ENCODE measurements at places on chromosomes 13 and 19.
A peak's percentile ranks its signal among the peaks of the same experiment; 100 is the strongest.

GRCh38 chr13:91308299-91308698, 39.2 kb upstream of the MIR17HG start:
- no peak for DNase-seq

GRCh38 chr13:23610966-23611491, 40.8 kb downstream of the TNFRSF19 start:
- no peak for DNase-seq

GRCh38 chr19:17969096-17969792, 2.3 kb downstream of the KCNN1 start:
- DNase-seq = no peak

DNA sequence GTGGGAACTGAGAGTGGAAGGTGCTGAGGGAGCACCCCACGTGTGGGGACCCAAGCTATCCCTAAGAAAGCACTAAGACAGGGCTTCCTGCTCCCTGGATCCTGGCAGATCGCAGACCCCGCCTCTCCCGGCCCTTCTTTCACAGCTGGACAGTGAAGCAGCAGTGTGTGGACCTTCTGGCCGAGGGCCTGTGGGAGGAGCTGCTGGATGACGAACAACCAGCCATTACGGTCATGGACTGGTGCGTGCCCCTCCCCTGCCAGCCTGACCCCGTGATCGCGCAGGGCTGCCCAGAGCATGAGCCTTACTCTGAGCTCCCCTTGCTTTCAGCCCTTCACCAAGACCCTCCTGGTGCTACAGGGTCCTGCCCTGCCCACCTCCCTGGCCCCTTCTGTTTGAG, 2.3 kb downstream of the NCCRP1 start:
- no peak for DNase-seq

DNA sequence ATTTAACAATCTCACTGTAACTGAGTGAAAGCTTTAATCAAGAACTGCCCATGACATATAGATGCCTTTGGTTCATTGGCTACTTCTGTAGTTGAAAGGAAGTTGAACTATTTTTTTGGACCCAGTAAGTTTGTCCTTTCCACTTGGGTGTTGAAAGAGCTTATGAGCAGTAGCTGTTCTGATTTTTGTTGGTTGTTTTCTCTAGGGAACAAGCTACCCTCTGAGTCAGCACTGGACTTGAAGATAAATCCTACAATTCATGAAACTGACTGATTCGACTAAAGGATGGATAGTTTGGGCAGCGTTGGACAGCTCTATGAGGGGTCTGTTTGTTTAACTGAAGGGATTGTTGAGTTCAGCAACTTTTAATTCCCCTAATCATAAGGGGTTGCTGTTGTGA, 101.0 kb downstream of the PAN3 start:
- DNase-seq = no peak

DNA sequence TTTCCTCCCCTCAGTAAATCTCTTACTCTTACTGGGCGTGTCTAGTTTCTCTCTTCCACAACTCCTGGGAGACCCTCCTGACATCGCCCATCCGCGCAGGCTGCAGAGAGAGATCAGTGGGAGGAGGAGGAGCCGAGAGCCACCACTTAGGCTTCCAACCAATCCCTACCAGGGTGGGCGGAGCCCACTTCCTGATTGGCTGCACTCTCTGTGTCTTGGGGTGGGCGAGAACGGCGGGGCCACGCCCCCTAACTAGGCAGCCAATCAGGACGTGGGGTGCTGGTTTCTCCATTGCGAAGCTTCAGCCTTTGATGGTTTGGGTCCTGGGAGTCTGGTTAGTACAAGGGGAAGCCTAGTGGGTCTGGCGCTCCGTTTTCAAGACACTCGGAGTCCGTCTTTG, at the start of gene PMIS2:
Gene PMIS2, plus strand, starts transcription at position 326 of the 400 bp plus-strand sequence. CDS start 87 bp downstream, outside the sequence.
- no peak for DNase-seq

DNA sequence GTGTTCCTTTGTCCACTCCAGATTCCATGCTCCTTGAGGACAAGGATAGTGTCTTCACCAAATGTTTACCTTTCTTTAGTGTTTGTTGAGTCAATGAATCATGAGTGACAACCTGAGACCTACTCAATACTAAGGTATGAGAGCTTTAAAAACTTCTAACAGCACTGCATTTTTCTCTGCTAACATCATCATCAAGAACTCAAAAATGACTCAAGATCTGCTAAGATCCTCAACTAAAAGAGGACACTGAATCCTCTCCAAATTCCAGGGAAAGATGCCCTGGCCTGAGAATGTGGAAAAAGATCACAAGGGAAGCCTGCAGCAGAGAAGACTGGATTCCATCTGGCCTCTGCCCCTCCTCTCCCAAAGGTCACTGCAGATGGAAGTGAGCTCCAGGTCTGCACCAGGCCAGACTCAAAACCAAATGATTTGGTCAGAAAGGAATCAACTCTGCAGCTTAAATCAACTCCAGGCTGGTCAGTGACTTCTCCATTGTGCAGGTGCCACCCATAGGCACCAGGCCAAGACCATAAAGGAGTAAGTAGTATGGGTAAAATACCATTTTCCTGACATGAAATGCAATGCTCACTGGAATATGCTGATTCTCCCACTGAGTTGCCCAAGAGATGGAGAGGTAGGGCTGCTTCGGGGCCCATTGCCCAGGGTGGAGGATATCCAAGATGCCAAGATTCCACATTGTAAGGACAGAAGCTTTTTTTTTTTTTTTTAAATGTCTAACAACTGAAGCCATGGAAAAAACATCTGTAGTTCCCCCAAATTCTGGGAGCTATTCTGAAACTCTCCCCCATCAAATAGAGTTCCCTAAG, 89.5 kb upstream of the DOCK9 start:
- no peak for DNase-seq

DNA sequence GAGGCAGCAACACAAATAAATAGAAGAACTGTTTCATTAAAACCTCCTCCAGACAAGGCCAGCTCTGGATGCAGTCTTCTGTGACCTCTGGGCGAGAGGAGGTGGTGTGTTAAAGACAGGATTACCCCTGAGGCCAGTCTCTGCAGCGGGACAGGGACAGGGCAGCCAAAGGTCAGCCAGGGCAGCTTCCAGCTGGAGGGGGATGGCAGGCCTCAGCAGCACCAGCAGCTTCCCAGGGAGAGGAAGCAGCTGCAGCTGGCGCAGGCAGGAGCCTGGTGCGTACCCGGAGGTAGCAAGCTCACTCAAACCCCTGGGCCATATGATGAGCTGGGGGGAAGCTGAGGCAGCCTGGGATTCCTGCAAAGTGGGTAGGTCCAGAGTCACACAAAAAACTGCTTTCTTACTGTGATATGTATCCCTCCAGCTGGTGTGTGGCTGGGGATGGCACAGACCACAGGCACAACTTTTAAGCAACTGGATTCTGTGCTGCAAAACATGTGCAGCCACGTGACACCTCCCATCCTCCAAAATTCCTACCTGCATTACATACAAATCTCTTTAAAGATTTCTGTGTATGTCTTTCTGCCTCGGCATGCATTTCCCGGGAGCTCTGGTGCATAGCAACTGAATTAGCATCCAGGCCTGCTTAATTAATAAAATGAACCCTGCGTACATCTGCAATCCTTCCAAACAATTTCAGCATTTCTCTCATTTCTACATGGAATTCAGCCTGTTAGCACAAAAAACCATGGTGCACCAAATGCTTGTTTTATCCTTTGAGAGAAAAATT, 238.3 kb upstream of the MAB21L1 start:
- DNase-seq = no peak

DNA sequence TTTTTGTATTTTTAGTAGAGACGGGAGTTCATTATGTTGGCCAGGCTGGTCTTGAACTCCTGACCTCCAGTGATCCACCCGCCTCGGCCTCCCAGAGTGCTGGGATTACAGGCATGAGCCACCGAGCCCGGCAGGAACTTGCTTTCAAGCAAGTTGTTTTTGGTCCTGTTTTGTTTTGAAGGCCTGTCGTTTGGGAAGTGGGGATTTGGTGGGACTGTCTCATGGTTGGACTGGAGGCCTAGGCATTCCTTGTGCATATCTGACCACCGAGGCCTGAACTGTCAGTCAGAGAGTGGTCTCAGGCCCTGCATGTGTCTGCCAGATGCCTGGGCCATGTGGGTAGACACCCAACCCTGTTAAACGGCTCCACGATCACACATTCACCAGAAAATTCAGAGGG, 26.3 kb downstream of the UBXN6 start:
- no peak for DNase-seq

DNA sequence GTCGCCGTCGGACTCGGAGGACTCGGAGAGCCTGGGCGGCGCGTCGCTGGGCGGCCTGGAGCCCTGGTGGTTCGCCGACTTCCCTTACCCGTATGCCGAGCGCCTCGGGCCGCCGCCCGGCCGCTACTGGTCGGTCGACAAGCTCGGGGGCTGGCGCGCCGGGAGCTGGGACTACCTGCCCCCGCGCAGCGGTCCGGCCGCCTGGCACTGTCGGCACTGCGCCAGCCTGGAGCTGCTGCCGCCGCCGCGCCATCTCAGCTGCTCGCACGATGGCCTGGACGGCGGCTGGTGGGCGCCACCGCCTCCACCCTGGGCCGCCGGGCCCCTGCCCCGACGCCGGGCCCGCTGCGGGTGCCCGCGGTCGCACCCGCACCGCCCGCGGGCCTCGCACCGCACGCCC, 2.5 kb upstream of the GRWD1 start:
- DNase-seq = no peak

- DNase-seq = no peak
Observed at GRCh38 chr13:98495627-98496478, 81.1 kb downstream of the STK24 start.

DNA sequence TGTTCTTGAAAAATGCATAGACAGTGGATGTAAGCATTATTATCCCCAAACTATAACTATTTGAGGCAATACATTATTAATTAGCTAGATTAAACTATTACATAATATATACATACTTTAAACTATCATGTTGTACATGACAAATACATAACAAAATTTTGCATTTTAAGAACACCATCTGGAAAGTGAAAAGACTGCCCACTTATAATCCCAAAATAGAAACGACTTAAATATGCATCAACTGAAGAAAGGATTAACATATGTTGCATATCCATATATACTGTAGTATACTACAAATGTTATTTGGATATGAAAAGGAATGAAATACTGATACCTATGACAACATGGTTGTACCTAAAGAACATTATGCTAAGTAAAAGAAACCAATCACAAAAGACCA, 700.8 kb upstream of the SPRY2 start:
- no peak for DNase-seq

- DNase-seq = no peak
Observed at GRCh38 chr13:20221772-20222171, 10.3 kb downstream of the GJB6 start.

DNA sequence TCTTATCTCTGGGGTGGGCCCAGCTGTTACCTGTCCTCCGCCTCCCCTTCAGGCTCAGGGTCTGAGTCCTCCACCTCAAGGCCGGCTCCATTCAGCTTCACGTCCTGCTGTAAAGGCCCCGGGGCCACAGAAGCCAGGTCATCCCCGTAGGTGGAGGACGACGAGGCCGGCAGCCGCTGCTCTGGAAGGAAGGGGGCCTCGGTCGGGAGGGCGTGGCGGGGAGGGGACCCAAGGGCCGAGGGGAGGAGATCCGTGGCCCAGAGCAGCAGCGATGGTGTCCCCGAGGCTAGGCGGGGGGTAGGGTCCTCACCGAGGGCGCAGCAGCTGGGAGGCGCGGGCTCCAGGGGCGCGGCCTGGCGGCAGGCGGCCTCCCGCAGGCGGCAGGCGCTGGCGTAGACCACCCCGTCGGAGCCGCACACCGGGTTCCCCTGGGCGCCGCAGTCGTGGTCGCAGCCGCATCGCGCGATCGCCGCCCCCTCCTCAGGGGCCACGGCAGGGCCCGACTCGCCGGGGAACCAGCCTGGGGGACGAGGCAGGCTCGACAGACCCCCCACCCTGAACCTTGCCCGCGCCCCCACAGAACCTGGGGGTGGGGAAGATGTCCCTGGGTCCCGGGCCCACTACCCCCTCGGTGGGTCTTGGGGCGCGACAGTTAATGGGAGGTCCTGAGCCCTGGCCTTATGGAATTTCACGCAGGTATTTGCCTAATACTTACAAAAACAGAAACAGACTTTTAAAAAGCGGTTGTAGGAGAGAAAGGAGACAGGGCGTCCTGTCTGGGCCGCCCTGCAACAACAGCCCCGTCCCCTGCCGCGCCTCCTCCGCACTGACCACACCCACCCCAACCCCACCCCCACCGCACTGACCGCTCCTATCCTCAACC, 7.6 kb downstream of the F2RL3 start:
- no peak for DNase-seq

DNA sequence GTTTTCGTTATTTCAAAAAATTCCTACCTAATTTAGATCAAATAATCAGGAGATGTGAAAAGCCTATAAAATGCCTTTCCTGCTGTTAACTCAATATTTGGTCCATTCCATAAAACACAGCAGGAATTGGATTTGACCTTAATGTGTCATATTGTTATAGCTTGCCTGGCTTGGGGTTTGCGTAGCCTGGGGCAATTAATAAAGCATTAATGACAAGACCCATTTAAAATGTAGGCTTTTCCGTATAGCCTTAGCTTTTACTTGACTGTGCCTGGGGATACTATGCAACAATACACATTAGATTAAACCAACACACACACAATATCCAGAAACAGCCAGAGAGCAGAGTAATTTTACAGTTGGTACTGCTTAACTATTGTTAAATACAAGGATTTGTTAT, 117.2 kb upstream of the MAB21L1 start:
- no peak for DNase-seq

- DNase-seq = no peak
Observed at GRCh38 chr13:32316501-32316900, 1.2 kb downstream of the BRCA2 start.

- peak; percentile 59 for DNase-seq
Observed at GRCh38 chr19:41303954-41304353, 6.0 kb upstream of the CCDC97 start.

DNA sequence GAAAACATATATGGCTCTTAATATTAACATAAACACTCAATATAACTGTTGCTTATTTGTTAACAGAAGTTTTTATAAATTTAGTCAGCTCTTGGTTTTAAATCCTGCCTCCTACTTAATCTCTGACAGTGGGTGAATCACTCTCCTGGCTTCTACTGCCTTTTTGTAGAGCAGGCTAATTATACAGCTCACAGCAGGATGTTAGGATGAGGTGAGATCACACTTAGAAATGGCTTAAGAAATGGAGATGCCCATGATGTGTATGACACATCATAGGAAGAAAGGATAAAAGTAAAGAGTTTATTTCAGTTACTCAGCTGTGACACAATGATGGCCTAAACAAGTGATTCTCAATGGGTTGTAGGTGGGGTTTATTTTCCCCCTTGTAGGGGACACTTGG, 345.6 kb downstream of the SPRY2 start:
- no peak for DNase-seq

DNA sequence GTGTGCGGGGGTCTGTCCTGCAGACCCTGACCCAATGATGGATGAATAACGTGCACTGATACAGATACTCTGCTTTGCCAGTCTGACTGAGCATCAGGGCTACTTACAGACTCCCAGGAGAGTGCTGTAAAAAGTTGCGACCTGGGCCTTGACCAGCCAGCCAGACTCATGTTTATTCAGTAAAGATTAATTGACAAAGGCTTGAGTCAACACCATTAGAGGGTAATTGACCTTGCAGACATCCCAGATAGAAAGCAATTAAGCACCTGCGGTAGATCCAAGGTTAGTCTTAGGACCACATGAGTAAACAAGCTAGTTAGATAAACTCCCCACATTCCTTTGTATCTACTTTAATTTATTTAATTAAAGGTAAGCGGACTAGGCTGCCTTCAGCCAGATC, 10.4 kb downstream of the NUDT19 start:
- no peak for DNase-seq

Measured in CD4-positive, alpha-beta T cell treated with Interleukin-2 at 100 ng/mL for 4 hours (primary cell).